ENCODE measurements at places on chromosomes 7 and 10.

- no peak for DNase-seq
Measured at GRCh38 chr7:151719031-151719896, 157.7 kb downstream of the PRKAG2 start.

DNA sequence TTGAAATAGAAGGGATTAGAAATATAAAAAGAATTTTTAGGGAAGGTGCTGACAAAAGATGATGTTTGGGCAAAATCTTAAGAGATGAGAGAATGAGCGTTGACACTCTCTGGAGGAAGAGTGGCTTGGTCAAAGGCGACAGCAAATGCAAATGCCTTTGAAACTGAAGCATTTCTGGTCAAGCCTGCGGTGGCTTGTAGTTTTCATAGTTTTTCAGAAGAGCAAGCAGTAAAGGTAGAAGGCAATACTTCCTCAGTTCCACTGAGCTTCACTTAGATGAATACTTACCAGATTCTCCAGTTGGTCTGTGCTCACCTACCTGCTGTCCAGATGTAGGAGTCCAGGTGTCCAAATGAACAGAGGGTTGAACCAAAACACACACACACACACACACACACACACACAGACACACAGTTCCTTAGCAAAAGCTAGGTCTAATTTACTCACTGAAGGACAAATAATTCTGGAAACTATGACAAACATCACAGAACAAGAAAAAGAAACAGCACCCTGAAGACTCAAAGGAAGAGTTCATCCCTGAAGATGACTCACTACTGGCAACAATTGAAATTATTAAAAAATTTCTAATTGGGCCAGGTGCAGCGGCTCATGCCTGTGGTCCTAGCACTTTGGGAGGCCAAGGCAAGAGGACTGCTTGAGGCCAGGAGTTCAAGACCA, 12.1 kb upstream of the STK17A start:
- no peak for DNase-seq

- no peak for DNase-seq
Measured at GRCh38 chr7:7148798-7149481, 33.4 kb upstream of the C1GALT1 start.

DNA sequence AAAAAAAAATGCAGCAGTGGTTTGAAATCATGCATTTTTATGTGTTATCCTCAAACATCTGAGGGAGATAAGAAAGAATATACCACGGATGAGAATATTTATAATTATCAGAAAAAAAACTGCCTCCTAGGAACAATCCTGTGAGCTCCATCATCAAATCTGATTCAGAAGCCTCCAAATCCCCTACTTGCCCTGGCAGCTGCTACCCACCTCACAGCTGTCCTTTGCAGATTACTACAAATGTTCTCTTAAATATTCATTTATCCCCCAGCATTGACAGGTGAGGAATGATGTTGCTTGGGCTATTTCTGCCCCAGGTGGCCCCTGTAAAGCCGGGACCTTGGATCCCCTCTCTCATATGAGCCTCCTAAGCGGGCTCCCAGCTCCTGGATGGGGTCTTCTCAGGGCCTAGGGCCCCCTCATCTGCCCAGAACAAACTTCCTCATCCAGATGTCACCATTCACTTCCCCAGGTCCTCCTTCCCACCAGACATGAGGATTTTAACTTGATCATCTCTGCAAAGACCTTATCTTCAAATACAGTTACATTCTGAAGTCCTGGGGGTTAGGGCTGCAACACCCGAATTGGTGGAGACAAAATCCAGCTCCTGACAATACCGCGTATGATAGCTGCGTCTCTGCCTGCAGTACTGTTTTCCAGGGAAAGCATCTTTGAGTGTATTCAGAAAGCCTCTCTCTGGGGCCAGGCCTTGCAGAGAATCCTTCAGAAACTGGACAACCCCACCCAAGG, 81.9 kb upstream of the INSIG1 start:
- no peak for DNase-seq

- DNase-seq = no peak
Measured at GRCh38 chr7:148903504-148903903, 19.4 kb upstream of the EZH2 start.

GRCh38 chr10:69451784-69452251, 553 bp downstream of the TSPAN15 start:
- DNase-seq = no peak

DNA sequence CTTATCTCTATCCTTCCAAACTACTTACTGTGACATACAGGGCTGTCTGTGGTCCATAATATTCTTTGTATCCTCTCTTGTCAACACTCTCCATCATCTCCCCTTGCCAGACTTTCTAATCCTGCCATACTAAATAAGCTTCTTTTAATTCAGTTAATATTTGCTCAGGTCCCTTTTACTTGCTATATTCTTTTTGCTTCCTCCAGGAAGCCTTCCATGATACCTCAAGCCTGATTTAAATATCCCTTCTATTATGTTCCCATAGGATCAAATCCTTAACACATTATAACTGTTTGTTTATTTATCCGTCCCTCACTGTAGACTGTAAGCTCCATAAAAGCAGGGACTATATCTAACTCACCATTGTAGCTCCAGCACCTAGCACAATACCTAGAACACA, 7.2 kb upstream of the PPP3CB start:
- DNase-seq = no peak

DNA sequence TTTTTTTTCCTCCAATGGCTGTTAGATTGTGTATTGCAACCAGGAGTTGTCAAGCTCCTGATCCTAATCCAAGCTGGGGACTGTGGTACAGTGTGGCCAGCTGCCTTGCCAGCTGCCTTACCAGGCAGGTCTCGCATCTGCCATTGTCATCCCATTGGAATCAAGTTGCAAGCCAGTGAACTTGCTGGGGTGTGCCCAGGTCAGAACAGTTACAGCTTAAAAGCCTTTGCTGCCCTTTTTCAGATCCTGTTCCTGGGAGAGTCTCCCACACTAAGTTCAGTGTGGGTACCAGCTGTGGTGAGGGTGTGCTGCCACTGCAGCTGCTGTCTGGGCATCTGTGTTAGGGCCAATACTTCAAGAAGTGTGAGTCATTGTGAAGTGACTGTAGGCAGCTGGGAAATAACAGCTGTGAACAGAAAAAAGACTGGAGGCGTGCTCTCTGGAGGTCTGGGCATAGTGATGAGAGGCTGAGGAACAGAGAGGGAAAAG, 72.8 kb downstream of the CCNY start:
- no peak for DNase-seq

- DNase-seq = no peak
Measured at GRCh38 chr10:28359334-28359733, 56.5 kb upstream of the MPP7 start.

- no peak for DNase-seq
Measured at GRCh38 chr10:50279489-50279888, 28.2 kb upstream of the ASAH2 start.

GRCh38 chr10:84178160-84178609, 4.6 kb downstream of the GPR15LG start:
- DNase-seq = no peak

DNA sequence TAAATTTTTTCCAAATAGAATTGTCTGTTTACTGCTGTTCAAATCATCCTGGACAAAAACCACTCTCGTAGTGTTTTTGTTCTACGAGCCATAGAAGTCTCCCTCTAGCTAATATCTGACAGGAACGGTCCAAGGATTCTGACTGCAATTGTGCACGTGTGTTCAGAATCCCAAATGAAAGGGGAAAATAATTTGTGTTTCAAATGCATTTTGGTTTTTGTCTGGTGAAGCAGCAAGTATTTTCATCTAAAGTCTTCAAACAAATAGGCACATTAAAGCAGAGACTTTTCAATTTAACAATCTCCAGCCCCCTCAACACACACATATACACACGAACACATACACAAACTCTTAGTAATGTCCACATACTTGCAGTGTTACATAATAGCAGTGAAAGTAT, 475 bp downstream of the NEUROD6 start:
- no peak for DNase-seq

DNA sequence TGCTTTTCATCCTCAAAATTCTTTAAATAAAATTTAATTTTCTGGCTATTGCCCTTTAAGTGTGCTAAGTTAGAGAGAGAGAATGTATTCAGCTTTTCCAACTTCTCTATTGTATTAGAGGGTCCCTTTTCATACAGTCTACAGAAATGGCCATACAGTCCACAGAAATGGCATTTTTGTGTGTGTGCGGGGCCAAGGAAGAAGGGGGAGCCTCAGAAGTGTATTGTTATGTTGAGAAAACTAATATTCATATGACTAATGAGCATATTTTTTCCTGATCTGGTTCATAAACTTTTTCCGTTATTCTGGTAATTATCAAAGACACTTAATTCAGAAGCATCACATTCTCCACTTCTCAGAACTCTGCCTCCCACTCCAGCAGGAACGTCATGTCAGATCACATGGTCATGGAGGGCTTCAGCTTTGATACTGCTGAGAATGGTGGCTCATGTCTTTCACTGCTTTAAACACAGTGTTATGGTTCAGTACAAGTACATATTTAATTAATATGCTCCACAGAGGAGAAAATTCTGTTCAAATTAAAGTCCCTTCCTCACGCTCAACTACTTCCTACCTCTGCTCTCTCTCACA, 37.1 kb downstream of the ELMO1 start:
- DNase-seq = no peak

DNA sequence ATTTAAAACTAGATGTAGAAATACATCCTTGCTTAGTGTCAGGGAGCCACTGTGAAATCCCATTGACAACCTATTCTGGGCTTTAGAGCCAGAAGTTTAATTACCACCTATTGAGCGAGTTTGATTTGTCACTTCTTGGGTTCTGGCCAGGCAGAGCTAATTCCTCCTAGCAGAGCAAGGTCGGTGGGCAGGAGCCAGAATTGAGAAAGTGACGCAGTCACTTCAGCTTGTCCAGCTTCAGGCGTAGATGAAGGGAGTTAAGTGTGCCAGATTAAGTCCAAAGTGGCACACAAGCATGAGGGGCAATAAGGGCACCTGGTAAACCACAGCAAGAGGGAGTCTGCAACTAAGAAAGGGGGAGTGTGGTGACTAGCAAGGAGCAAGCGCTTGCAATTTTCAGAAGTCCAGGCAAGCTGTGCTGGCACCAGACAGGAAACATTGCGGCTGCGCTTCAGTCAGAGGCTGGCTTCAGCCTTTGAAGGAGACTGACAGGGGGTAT, 119.4 kb downstream of the ST7 start:
- DNase-seq = no peak

- no peak for DNase-seq
Measured at GRCh38 chr10:131444862-131445461, 133.4 kb upstream of the TCERG1L start.

GRCh38 chr10:89702121-89702480, 711 bp downstream of the KIF20B start:
- DNase-seq = no peak

GRCh38 chr7:70489813-70490212, 642.1 kb upstream of the GALNT17 start:
- no peak for DNase-seq

GRCh38 chr7:68422281-68422680, 1176.0 kb upstream of the AUTS2 start:
- DNase-seq = no peak

DNA sequence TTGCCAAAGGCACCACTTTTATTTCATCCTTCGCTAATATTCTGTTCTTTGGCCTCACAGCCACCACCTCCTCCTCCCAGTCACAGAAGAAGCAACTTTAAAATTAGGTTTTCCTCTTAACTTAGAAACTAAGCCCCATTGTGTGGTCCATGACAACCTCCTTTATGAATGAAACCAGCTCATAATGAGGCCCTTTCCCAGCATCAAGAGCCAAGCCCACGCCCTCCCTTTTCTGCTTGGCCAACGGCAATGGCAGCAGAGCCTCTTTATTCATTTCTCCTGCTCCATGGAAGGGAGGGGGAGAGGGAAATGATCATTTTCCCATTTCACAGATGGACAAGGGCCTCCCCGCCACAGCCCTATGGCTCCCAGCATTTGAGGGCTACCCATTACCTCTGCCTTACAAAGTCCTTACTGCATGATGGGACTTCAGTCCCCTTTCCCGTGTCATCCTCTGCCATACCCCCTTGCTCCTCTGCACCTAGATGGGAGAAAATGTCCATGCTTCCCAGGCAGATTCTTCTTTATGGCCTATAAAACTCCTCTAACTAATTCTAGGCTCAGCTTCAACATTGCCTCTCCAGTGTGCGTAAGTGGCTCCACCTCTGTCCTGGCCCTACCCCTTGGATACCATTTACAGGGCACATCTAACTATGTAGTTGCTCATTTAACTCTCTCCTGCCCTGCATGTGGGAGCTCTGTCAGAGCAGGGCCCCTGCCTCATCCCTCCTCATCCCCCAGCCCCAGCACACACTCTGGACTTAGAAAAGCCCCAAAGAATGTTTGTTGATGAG, 475.5 kb downstream of the RPS24 start:
- DNase-seq = no peak

DNA sequence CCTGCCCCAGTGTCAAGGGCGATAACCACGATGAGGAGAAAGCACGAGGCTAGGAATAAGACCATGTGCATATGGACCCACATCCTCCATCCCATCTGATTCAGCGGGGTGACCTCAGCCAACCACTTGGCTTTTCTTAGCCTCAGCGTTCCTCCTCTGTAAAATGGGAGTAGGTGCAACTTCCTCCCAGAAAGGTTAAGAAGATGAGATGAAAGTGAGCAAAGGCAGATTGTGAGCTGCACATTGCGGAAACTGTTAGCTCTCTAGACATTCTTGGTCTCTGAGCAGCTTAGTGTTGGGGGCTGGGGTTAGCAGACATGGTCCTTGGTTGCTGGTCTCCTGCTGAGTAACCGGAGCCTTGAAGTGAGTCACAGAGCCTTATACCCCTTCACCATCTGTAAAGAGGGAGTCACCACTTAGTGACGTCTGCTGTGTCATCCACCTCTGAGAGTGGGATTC, 497.3 kb upstream of the GALNT17 start:
- no peak for DNase-seq
